ENCODE measurements at places on chromosomes 1 and 21.

GRCh38 chr1:63635681-63636080, 42.5 kb downstream of the PGM1 start:
- no peak for DNase-seq

- DNase-seq = peak; percentile 60
Observed at GRCh38 chr1:8962812-8963530, 17.3 kb downstream of the CA6 start.

DNA sequence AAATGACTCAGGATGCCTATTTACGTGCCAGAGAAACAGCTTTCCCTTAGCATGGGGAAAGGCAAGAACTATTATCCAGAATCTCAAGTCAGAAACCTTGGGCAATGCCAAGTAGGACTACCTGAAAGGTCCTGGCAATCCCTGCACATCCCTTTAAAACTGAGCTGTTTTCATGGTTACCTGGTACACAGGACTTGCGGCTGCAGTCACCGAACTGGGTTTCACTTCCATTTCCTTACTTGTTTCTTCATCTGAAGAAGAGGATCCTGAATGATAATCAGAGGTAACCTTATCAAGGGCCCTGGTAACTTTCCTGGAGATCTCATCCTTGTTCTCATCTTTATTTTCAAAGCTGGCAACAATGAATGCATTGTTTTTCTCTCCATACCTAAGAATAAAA, 14.3 kb downstream of the BTG3 start:
- no peak for DNase-seq

DNA sequence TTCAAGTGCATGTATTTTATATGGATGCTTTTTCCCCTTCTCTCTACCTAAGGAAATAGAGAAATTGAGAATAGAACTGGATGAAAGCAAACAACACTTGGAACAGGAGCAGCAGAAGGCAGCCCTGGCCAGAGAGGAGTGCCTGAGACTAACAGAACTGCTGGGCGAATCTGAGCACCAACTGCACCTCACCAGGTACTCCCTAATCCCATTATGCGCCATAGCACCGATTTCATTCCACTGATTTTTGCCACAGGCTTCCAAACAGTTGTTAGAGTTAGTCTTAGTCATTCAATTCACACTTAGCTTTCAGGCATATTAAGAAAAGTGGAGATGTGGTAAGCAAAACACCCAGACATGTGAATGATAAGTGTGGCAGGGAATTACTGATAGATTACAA, 122.8 kb downstream of the SDCCAG8 start:
- no peak for DNase-seq

DNA sequence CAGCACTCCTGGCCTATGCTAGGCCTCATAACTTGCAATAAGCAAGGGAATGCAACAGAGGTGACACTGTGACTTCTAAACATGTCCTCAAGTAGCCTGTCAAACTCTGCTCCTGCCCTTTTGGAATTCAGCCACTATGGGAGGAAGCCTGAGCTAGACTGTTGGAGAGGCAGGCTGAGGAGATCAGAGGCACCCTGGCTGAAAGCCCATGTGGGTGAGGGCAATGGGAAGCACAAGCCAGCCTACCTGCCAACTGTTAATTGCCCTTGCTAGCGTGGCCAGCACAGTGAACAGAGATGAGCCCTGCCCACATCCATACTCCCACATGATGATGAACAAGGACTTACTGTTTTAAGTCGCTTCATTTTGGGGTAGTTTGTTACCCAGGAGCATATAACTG, 17.7 kb downstream of the GNB1 start:
- DNase-seq = no peak

DNA sequence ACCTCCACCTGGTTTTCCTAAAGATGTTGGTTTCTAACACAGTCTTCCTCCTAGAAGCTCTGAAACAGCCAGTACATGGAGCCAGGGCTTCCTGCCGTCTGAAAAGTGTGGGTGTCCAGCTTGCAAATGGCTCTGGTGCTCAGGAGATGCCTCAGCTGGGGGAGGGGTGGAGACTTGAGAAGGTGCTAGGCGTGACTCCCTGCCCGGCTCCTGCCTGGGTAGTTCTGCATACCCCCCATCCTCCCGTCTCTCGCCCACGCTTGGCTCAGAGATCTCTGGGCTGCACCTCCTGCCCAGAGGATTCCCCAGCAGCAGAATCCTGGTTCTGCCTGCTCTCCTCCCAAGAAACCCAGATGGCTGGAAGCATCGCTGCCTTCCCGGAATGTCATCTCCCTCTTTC, 16.9 kb downstream of the STUM start:
- no peak for DNase-seq

DNA sequence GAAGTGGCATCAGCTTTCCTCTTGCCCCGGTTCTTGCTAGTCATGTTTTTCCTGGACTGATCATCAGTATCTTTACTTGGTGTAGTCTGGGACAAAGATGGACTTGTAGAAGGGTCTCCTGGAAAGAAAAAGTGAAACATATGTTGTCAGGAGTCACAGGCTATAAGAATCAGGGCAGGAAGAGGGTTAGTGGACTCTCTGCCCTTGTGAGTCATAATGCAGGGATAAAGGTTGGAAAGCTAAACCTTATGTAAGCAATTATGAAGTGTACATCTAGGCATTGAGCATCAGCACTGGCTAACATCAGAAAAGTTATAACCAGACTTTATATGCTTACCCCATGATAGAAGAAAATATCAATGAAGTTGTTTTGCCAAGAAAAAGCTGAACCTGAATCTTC, 51.2 kb downstream of the XKR8 start:
- DNase-seq = no peak

GRCh38 chr1:162036163-162036562, 12.5 kb upstream of the OLFML2B start:
- DNase-seq = no peak

DNA sequence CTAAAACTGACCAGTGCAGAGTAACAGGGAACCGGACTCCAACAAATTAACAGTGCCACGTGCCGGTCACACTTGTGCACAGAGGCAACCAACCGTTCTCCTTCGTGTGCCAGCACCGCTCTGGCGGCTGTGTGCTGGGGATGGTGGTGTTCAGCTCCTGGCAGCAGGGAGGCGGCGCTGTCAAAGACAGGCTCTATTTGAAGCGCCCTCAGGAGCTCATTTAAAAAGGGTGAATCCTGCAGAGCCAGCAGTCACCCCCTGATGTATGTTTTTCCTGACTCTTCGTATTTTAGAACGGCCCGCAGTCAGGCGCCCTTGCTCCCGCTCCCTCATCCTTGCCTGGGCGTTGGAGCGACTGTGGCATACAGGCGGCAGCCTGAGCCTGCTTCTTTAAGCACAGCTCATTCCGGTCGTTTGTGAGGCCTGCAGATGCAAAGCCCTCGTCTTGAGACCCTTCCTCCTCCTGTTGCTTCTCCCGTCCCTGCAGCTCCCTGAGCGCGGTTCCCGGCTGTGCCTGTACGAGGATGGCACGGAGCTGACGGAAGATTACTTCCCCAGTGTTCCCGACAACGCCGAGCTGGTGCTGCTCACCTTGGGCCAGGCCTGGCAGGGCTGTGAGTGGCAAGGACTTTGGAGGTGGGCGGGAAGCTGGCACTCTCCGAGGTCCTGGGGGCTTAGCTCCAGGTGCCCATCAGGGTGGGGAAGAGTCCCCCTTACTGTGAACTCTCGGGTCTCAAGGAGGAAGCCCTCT, 1.1 kb downstream of the DFFB start:
- peak; percentile 4 for DNase-seq

GRCh38 chr1:168863772-168864171, 134.8 kb upstream of the DPT start:
- no peak for DNase-seq

DNA sequence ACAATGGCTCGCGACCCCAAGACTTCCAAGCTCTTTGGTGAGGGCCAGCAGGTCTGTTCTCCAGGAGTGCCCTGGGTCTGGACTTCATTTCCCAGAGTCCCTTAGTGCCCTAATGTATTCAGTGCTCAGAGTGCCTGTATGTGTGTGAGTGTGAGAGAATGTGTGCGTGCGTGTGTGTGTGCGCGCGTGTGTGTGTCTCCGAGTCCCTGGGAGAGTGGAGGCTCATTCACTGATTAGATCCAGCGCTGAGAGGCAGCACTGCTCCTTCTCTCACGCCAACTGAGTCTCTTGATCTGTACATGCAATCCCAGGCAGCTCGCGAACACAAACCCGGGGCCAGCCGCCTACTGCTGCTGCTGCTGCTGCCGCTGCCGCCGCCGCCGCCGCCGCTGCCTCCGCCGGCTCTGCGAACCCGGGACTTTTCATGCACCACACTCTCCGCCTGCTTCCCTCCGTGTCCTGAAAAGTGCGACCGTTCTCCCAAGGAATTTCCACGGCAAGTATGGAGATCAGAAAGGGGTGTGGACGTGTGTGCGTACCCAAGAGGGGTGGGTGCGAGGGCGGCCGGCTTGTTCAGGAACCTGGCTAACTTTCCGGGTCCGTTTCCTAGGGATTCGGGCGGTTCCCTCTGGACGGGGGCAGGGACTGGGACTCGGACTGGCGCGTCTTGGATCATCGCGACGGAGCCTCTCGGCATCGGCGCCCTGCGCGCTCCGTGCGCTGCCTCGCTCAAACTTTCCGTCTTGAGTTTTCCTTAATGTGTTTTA, at the start of gene RNF220:
RNF220 (plus strand) TSS at position 225 of the 767 bp plus-strand sequence.
- peak; percentile 34 for DNase-seq

DNA sequence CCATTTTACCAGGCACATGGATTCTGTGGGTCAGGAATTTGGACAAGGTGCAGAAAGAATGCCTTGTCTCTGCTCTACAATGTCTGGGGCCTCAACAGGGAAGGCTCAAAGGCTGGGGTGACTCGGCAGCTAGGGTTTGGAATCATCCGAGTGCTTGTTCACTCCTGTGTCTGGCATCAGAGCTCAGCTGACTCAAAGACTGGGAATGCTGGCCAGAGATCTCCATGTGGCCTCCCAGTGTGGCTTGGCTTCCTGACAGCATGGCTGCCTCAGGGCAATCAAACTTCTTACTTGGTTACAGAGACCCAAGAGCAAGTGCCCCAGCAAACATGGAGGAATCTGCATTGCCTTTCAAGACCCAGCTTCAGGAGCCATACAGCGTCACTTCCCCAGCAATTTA, 110.5 kb downstream of the TOMM20 start:
- no peak for DNase-seq

DNA sequence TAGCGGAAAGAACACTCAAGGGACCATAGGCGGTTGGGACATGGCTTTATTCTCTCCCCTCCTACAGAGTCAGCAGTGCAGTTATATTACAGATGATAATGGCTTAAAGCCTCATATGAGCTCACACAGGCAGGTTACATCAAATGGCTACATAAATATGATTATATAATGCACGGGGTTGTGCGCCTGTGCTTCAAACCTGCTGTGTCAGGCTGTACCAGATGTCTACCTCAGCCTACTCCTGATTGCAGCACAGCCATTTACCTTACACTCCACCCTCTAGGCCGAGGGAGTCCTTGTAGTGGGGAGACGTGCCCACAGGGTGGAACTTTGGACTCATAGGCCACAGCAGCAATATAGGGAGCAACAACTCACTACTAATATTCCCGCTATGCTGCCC, 16.4 kb upstream of the TBX19 start:
- DNase-seq = no peak

DNA sequence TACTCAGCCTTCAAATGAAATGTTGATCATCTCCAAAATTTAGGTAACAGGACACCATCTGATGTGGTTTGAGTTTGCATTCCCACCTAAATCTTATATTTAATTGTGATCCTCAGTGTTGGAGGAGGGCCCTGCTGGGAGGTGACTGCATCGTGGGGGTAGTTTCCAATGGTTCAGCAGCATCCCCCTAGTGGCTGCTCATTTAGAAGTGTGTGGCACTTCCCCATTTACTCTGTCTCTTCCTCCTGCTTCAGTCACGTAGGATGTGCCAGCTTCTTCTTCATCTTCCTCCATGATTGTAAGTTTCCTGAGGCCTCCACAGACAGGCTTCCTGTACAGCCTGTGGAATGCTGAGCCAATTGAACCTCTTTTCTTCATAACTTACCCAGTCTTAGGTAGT, 731.2 kb downstream of the USP25 start:
- no peak for DNase-seq

- no peak for DNase-seq
Observed at GRCh38 chr1:36740446-36740845, 257.7 kb upstream of the CSF3R start.

DNA sequence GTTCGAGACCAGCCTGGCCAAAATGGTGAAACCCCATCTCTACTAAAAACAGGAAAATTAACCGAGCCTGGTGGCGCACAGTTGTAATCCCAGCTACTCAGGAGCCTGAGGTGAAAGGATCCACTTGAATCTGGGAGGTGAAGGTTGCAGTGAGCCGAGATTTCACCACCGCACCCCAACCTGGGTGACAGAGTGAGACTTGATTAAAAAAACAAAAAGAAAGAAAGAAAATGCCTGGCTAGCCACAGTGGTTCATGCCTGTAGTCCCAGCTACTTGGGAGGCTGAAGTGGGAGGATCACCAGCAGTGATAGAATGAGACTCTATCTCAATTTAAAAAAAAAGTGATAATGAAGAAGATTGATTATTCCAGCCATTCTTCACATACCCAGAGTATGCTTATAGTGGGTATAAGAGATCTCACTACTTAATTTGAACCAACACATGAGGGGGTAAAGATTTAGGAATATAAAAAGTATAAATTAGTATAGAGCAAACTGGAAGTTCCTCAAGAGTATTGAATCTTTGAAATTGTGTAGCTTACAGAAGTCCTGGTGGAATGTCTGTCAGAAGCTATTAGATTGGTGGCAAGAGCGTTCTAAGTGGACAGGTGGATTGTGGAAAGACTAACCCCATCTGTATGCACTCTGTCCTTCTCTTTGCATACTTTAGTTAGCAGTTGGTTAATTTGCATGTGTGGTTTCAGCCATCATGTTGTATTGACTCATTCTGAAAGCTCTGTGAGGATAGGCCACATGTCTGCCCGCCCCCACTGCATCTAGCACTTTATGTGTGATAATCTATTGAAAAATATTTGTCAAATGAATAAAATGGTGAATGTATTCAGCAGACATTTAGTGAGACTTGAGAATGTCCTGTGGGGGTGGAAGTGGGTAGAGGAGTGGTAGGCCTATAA, 25.0 kb downstream of the RLF start:
- DNase-seq = peak; percentile 85

GRCh38 chr1:32749771-32750170, 47.2 kb upstream of the SYNC start:
- no peak for DNase-seq

DNA sequence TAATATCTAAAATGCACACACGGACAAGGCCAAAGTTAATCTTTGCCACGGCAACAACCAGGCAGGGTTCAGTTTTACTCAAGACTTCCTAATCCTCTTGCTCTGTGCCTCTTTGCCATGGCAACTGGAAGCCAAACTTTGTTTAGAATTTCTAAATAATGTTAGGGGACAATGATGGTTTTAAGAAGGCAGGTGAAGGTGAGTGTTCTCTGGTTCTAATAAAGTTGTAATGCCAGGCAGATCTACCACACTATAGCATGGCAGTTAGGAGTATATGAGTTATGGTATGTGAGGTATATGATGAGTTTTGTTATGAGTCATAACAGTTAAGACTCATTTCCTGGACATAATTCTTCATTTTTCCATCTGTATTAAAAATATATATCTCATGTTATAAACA, 2.7 kb downstream of the PTPRC start:
- DNase-seq = peak; percentile 88

DNA sequence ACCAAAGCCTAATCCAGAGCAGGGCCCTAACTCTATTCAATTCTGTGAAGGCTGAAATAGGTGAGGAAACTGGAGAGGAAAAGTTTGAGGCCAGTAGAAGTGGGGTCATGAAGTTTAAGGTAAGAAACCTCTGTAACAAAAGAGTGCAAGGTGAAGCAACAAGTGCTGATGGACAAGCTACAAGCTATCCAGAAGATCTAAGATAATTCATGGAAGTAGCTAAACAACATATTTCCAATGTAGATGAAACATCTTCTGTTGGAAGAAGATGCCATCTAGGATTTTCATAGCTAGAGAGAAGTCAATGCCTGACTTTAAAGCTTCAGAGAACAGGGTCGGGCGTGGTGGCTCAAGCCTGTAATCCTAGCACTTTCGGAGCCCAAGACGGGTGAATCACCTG, 217.6 kb downstream of the GREM2 start:
- DNase-seq = no peak

All from activated CD4-positive, alpha-beta T cell treated with anti-CD3 and anti-CD28 coated beads, Interleukin-10, Interleukin-2, amounts not matched to agents 100 ng/mL and 50 ng/mL, durations not matched to agents 16 hours and 8 hours (primary cell).